ENCODE measurements at places on chromosomes 1 and 21. TPM values are rescaled to one million over a fixed set of nuclear protein-coding genes. Genes with fewer than 3 reads are reported as not detected.

Gene PRAMEF27
- not detected for total RNA-seq

Gene TTC4
- 11.0 TPM for total RNA-seq

GRCh38 chr1:62706985-62707743 is 19.0 kb upstream of the DOCK7 start:
- DNase-seq, result peak; percentile 56

DNA sequence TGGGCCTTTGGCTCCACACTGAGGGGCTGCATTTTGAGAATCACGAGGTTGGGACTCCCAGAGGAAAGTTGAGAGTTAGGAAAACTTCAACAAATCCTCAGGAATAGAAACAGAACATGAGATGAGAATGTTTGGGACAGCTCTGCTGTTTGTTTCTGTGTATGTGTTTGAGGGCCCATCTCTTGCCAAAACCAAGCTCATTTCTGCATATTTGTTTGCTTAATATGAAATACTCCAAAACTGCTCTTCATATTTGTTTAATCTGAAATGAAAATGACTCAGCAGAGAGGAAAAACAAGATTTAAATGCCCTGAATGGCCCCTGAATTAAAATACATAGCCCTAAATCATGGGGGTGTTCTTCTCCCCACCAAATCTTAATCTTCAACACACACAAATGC is 78.1 kb downstream of the DDR2 start:
- DNase-seq, result no peak

DNA sequence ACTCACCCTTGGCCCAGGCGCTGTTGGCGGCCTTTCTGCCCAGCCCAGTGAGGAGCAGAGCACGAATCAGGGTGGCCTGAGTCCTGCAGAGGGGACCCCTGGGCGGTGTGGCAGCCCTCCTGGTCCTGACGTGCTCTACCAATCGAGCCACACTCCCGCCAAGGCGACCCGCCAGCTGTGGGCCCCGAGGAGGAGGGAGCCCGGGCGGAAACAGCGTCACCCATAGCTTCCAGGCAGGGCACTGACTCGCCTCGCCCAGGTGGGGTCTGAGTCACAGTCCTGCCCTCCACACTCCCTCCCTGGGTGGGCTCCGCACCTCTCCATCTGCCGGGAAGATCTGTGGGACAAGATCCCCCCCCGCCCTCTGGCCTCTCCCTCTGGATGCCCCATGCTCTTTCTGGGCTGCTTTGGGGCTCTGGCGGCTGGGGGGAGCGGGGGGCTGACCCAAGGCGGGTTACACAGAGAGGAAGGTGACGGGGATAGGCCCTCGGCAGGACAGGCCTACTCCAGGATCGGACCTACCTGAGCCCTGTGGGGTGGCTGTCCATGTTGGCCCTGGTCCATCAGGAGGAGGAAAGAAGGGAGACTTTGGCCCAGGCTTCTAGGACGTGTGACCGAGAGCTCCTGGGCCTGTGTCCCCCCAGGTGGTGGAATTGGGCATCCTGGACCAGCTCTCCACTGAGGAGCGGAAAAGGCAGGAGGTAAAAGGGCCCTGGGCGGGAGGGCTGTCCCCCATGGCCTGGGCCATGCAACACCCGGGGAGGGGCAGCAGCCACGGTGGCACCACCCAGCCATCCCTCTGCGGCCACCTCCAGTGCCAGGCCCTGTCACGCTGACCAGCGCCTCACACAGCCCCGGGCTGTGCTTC is 14.0 kb downstream of the ARHGEF16 start:
- no peak for DNase-seq

GRCh38 chr1:216425577-216425976 is 2.3 kb upstream of the USH2A start:
- DNase-seq, result no peak

GRCh38 chr1:223259462-223259861 is 104.5 kb downstream of the SUSD4 start:
- no peak for DNase-seq

GRCh38 chr1:89271341-89272015 is 1.2 kb downstream of the GBP5 start:
- DNase-seq, result no peak

All from colonic mucosa (tissue), 4 donors.